ENCODE measurements at places on chromosomes 2 and 18. TPM values are rescaled to one million over a fixed set of nuclear protein-coding genes. Genes with fewer than 3 reads are reported as not detected.

DNA sequence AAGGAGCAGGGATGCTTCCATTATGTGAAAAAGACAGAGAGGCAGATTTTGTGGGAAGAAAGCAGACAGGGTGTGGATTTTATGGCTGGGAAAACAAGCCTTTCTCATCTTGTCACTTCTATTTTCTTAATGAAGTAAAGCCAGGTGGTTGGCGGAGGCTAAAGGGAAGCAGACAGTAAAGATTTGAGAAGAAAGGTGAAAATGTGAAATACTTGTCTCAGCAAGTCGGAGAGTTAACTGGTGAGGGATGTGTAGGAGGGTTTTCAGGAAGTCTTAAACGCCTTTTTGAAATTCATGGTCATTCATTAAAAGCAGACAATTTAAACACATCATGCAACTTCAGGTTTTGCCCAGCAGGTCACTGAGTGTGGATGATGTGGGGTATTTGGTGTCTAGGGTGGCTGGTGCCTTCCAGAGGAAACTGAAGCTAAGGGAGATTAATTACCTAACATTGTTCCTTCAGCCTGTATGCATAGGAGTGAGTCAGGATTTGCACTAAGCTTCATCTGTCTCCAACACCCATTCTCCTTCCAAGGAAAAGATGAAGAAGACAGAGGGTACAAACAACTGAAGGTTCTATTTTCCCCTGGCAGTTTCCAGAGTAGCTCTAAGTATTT lies 20.7 kb downstream of the SLC14A2 start:
- no peak for DNase-seq

DNA sequence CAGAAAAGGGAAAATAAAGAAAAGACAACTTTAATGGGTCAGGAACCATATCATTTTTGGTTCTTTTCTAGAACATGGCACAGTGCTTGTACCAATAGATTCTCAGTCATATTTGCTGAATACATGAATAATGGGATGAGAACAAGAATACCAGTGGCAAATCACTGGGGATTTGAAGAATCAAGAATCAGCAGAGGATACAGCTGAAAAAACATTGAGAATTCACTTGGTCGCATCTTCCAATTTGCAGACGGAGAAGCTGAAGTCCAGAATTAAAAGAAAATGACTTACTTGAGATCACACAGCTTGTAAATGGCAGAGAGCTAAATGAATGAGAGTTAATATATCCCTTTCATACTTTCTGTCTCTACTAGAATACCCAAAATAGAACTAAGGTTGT lies 362.2 kb downstream of the RAD51AP2 start:
- DNase-seq: no peak

DNA sequence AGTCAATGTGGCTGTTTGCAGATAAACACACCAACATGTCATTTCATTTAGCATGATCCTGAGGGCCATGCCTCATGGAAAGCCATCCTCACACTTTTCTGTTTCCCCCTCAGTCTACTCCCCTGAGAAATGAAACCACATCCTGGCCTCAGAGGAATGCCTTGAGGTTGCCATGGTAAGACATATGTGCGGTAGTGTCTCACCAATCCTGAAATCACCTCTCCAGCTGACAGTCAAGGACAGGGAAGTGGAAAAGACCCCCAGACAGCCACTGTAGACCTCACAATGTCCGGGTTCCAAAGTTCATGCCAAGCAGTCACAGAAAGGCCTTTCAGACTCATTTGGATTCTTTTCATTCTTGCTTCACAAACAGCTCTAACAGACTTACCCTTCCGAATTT lies 175.2 kb upstream of the PKDCC start:
- DNase-seq: peak; percentile 37

DNA sequence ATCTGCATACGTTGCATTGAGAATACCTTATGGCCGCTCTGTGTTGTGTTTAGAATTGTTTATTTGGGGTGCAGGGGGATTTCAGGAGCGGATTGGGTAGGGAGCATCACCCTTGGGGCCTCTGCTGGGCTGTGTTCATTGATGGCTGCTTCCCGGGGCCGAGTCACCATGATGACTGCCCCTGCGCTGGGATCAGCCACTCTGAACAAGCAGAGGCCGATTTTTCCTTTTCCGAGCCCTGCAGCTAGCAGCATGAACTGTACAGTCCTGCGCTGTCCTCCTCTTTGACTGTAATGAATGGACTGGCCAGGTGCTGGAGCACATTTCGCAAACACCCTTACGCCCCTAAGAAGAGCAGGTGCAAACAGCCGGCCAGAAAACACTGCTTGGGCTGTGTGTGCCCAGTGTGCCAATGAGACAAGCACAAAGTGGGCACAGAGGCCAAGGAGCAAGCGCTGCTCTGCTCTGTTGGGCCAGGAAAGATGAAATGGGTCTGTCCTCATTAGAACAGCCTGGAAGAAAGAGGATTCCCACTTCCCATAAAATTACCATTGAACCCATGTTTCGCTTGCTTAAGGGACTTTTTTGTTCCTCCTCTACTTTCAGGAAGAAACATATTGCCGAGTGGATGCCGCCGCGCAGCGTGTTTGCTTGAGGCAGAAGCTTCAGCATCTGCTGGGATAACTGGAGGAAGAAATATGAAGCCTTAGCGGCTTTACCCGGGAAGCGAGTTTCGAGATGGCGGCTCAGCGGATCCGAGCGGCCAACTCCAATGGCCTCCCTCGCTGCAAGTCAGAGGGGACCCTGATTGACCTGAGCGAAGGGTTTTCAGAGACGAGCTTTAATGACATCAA lies 82.7 kb downstream of the SH3BP4 start:
- DNase-seq: no peak

DNA sequence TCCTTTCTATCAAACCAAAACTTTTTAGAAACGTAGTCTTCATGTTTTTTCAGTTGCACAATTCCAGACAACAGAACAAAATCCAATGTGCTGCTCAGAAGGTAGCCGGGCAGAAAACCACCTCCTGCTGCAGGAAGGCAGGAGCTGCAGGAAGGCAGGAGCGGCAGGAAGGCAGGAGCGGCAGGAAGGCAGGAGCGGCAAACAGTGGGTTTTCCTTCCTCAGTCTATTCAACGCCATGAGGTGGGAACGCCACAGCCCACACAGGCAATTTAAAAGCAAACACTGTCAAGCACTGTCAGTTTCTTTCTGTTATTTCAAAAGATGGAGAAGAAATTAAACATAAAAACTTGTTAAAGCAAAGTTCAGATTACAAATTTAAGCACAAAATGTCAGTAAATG lies 601.2 kb upstream of the SALL3 start:
- DNase-seq: no peak

- no peak for DNase-seq
Measured at GRCh38 chr2:241215421-241215820, 26.9 kb downstream of the ANO7 start.

GRCh38 chr18:43596105-43596712 lies 318.9 kb upstream of the SYT4 start:
- peak; percentile 29 for DNase-seq

DNA sequence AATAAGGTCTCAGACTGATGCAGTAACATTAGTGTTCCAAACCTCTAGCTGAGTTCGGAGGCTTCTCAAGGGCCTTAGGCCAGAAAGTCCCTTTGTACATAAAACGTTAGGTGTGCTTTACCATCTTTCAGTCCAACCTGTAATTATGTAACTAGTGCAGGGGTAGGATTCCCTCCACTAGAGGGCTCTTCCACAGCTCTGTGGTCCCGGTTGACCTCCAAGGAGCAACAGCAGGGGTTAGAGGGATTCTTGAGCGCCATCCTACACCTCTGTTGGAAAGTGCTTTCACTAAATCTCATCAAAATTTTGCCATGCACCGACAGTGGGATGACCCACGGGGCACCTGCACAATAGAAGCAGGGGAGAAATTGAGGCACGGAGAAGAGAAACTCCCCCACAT lies 155.8 kb upstream of the LRP1B start:
- no peak for DNase-seq

GRCh38 chr2:44533508-44533907 lies 171.8 kb downstream of the CAMKMT start:
- no peak for DNase-seq

- DNase-seq: peak; percentile 75
Measured at GRCh38 chr2:101844055-101844635, 146.6 kb downstream of the MAP4K4 start.

- no peak for DNase-seq
Measured at GRCh38 chr2:12127638-12128037, 381.2 kb downstream of the LPIN1 start.

ELOA2 gene
- total RNA-seq: not detected

ALK gene
- not detected for total RNA-seq

PCBP1 gene
- total RNA-seq: 33.6 TPM

PLEKHA3 gene
- 5.0 TPM for total RNA-seq

TMEM247 gene
- total RNA-seq: not detected

IFT172 gene
- total RNA-seq: 25.5 TPM

LBX2 gene
- 0.18 TPM for total RNA-seq

EGR4 gene
- total RNA-seq: not detected
